ENCODE measurements at places on chromosomes 16 and 17.

DNA sequence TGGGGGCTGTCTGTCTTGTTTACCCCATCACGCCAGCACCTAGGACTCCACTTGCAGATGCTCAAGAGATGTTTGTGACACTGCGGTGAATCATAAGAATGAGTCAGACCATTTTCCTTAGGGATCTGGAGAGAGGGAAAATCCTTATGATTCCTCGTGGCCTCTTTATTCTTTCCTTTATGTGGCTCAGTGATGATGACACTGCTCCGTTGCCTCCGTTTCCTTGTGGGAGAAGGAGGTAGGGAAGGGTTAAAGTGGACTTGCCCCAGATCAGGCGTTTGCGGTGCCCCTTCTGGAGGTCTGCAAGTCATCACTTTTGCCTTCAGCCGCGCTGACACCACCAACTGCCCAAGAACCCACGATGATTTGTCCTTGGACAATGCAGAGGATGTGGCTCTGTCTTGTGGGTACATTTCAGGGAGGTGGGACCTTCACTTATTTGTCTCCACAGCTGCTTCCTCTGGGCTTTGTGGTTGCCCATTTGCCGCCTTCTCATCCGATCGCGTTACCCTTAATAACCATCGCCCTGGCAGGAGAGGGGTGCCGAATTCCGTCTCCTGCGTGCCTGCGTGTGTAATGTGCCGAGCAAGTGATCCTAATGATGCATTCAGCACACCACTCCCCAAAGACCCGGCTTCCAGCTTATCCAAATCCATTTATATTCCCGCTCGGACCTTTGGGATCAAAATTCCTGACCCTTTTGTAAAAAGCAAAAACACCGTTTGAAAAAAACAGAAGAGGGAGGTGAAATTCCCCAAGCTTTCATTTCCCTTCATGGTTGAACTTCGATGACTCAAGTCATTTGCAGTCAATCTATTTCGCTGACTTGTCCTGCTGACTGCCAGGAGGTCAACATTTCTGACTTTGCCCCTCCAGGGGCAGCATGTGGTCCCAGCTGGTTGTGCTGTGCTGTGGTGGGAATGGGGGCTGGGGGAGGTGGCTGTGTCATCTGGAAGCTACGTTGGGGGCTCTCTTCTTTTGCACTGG lies 87.2 kb upstream of the IRX3 start:
- no peak for DNase-seq

GRCh38 chr17:46742565-46743270 lies 75.8 kb downstream of the WNT3 start:
- no peak for DNase-seq

GRCh38 chr16:62201911-62202310 lies 165.7 kb upstream of the CDH8 start:
- no peak for DNase-seq

- no peak for DNase-seq
Observed at GRCh38 chr17:74514632-74515334, 16.5 kb downstream of the CD300LB start.

DNA sequence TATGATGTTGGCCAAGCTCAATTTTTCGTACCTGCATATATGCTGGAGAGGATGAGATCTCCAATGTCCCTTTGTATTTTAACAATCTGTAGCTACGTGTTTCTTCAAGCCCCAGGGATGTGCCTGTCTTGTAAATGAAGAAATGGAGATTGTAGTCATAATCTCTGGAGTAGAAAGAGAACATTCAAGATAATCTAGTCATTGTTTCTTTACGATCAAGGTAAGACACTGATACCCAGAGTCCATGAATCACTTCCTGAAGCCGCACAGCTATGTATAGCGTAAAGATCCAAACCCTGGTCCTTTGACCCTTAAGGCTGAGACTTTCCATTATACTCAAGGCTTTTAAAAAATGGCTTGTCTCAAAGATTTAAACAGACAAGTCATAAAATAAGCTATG lies 205.5 kb downstream of the HS3ST3B1 start:
- DNase-seq, result no peak

DNA sequence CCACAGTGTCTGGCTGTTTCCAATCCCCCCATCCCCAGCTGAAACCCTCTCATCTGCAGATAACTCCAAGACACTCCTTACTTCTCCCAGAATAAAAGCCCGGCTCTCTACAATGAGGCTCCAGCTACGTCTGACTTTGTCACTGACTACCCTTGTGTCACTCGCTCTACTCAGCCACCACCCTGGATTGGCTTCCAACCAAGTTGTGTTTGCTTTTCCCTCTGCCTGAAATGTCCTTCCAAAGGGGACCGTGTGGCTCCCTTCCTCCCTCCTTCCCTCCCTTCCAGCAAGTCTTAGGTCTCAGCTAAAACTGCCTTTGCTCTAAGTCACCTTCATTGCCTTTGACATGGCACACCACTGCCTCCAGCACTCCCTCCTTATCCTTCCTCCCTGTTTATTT lies 42.8 kb downstream of the CDH1 start:
- DNase-seq, result no peak

DNA sequence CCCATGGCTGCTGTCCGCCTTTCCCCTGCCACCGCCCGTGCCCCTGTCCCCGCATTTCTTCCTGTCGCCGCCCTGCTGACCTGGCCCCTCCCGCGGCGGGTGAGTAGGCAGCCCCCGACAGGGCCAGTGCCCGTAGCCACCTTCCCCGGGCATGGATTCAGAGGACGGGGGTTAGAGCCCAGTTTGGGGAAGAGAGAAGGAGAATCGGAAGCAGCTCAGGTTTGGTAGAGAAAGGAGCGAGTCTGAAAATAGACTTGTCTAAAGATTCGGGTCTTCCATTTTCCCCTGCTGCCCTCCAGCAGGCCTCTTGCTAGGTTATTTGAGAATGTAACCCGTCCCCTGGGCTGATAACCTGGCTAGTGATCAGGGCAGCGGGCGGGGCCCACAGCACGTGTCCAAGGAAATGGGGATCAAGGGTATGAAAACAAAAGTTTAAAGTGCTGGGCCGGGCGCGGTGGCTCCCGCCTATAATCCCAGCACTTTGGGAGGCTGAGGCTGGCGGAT lies 7.9 kb upstream of the CLDN9 start:
- DNase-seq, result no peak

- no peak for DNase-seq
Observed at GRCh38 chr17:37068266-37068665, 119.5 kb downstream of the AATF start.

DNA sequence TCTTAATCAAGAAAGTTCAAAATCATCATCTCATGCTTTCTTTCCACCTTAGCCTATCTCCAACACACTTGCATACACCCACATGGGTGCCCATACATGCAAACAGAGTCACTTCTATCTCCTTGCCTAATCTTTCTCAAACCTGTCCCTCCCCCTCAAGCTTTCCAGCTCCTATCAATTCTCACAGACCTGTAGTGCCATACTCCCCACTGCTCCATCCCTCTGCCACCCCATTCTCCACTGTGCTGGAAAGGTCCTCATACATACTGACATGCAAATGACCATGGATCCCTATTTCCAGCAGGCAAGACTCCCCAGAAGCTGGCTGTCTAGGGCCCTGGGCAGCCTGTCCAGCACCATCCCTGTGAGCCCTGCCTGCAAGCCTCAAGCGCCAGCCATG lies 320.4 kb upstream of the CCL2 start:
- DNase-seq, result no peak

DNA sequence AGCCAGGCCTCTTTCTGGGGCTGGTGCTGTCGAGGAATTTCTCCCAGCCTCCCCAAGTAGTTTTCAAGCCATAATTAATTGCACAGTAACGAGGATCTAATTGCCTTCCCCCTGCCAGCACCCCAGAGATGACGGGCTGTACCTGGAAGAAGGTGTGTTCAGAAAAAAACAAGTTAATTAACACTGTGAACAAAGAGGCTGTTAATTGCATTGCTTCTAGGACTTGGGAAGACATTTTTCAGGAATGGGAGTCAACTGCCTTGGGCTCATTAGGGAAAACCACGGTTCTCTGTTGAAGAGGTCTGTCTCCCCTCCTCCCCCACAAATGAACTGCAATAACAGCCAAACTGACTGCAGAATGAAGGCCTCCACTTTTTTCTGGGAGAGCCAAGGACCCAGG lies 176.7 kb downstream of the CCT6B start:
- no peak for DNase-seq

DNA sequence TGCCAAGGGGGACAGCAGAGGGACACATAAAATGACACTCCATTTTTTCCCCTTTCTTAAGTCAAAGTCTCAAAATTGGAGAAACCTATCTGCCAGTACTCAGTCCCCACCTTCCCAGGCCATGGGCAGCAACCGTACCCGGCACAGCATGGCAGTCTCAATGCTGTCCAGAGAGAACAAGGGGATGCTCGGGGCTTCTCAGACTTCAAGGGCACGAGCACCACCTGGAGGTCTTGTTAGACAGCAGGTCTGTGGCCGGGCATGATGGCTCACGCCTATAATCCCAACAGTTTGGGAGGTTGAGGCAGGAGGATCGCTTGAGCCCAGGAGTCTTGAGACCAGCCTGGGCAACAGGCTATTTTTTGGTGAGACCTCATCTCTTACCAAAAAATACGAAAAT lies 3.2 kb downstream of the DNAH17 start:
- no peak for DNase-seq

DNA sequence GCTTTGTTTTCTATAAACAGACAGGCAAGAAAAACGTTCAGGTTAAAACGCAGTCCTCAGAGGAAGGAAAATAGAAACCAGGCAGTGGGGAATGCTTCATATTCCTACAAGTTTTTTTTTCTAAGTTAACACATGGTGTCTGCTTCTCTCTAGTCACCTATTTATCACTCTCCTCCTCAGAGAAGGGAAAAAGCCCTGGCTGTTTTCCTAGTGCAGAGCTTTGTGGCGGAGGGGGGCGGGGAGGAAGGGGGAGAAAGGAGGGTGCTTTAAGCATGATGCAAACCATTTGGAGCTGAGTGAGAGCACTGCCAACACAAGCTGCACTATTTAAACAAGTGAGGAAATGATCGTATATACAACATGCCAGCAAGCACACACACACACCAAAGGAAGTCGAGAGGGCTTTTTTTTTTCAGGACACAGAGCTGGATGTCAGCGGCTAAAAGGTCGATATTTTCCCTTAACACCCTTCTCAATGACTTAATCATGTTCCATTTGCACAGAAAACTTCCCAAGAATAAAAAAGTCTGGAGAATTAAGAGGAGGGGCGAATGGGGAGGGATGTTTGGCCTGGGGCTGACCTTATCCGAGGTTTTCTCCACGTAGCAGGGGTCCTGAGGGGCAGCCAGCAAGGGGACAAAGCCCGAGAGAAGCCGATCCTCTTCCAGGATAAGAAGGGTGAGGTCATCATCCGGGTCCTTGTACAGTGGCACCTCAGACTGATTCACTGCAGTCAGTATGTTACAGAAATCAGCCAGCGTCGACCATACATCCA lies 117.4 kb downstream of the HIC1 start:
- DNase-seq, result no peak

DNA sequence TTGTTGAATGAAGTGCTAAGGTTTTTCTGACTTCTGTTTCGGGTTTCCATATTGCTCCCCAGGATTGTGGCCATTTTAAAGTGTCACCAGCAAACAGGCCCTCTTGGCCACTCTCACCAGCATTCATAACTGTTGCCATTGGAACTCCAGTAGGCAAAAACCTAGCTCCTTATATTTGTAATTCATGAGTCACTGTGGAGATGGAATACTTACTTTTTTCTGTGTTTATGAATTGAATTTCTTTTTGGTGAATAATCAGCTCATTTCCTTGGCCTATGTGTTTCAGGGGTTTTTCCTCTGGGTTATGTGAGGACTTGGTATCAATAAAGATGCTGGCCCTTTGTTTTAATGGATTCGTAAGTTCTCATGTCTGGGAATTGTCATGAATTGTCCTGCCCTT lies 255.1 kb downstream of the SNX29 start:
- DNase-seq, result no peak

- no peak for DNase-seq
Observed at GRCh38 chr17:77129568-77130301, 11.0 kb upstream of the SEC14L1 start.

GRCh38 chr17:66859353-66859752 lies 24.4 kb downstream of the CACNG5 start:
- DNase-seq, result no peak

GRCh38 chr16:87499189-87499486 lies 6.3 kb upstream of the ZCCHC14 start:
- DNase-seq, result no peak

GRCh38 chr17:76241204-76241538 lies 878 bp upstream of the RNF157 start:
- DNase-seq, result no peak

DNA sequence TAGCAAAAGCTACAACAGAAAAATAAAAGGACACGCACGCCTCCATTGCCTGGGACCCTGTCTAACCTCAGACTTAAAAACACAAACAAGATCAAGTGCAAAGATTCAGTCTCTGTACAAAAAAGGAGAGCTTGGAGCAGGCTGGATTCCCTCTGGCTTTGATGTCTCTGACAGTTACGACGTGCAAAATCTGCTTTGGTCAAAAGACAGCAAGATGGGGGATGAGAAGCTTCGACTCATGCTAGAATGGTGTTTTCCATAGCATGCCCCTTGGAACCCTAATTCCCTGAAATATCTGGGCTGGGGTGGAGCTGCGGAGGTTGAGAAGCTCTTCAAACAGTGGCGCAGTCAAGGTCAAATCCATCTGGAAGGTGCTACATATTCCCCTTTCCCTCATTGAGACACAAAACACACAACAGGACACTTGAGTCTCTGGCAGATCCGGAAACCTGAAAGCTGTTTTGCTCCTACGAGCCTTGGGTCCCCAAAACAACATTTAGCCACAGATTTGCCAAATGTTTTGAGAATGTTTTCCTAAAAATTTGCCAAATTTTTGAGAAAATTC lies 9.1 kb downstream of the MYH11 start:
- no peak for DNase-seq

GRCh38 chr16:57977418-57978069 lies 6.6 kb upstream of the CNGB1 start:
- no peak for DNase-seq

DNA sequence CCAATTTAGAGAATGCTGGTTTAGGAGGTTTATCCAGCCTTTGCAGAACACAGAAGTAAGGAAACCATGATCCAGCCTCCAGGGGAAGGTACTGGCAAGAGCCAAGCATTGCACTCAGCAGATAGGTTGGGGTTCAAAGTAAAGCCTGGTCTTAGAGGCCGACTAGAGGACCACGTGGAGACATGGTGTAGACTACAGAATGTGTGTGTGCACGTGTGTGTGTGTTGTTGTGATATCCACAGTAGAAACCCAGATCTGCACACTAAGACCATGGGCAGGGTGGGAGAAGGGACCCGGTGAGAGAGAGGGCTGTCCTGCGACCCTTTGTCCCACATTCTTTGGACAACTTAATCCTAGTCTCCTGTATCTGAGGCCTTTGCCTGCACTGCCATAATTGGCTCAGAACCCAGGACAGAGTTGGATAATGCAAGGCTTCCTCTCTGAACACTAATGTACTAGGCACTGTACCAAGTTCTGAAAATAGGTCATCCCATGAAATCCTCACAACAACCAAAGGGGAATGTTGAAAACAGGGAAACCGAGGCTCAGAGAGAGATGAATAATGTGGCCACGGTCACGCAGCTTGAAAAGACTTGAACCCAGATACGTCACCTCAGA lies 325.1 kb upstream of the HSBP1 start:
- DNase-seq, result no peak

- DNase-seq, result no peak
Observed at GRCh38 chr16:67477960-67478554, 2.9 kb downstream of the ATP6V0D1 start.
